ENCODE measurements at places on chromosomes 7 and 10. TPM values are rescaled to one million over a fixed set of nuclear protein-coding genes. Genes with fewer than 3 reads are reported as not detected.

Gene EZH2
- 22.5 TPM for total RNA-seq

Gene HOXA13
- total RNA-seq: 0.65 TPM

Gene ARHGEF35
- 0.91 TPM for total RNA-seq

Gene FANK1
- total RNA-seq: 1.6 TPM

Gene EBLN1
- total RNA-seq: not detected

All from epithelial cell of umbilical artery (primary cell).